RWPE1 (cell line): ENCODE measurements at places on chromosomes 6 and 20.

DNA sequence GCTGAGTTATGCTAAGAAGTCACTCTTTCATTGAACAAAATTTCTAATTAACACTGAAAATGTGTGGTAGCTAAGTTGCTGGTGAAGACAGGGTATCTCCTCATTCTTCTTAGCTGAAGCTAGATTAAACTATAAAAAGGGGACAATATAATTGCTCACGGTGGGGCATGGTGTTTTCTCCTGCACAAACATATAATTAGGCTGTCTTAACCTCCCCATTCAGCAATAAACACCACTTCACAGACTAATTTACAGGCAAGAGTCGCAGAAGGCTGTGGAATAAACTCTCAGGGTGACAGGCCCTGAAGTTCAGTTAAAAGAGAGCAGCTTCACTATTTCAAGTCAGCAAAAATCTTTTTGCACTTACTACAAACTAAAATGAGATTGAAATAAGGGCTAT, 338.9 kb upstream of the NT5E start:
- DNase-seq = no peak

GRCh38 chr6:165055231-165055630, 254.2 kb downstream of the C6orf118 start:
- DNase-seq = peak; percentile 34

DNA sequence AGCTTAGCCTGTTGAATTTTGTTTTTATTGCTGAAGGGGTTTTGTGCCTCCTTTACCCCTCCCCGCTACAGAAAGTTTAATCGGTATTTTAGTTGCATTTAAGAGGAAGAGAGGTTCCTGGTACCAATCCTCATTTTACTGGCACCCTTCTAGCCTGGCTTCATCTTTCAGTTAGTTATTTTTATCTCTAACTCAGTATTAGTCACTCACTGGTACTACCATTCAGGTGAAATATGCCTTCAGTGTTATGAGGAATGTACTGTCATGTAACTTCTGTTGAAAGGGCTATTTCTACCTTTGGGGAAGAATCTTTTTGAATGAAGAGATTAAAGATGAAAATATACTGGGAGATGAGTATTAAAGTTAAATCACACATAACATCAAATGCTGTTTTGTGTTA, 211.8 kb downstream of the CDKAL1 start:
- peak; percentile 15 for DNase-seq

GRCh38 chr20:10618611-10619245, 55.1 kb downstream of the JAG1 start:
- no peak for DNase-seq

GRCh38 chr20:58719971-58720371, 27.4 kb downstream of the NPEPL1 start:
- DNase-seq = no peak

GRCh38 chr6:13689511-13690256, 22.0 kb downstream of the RANBP9 start:
- DNase-seq = no peak

DNA sequence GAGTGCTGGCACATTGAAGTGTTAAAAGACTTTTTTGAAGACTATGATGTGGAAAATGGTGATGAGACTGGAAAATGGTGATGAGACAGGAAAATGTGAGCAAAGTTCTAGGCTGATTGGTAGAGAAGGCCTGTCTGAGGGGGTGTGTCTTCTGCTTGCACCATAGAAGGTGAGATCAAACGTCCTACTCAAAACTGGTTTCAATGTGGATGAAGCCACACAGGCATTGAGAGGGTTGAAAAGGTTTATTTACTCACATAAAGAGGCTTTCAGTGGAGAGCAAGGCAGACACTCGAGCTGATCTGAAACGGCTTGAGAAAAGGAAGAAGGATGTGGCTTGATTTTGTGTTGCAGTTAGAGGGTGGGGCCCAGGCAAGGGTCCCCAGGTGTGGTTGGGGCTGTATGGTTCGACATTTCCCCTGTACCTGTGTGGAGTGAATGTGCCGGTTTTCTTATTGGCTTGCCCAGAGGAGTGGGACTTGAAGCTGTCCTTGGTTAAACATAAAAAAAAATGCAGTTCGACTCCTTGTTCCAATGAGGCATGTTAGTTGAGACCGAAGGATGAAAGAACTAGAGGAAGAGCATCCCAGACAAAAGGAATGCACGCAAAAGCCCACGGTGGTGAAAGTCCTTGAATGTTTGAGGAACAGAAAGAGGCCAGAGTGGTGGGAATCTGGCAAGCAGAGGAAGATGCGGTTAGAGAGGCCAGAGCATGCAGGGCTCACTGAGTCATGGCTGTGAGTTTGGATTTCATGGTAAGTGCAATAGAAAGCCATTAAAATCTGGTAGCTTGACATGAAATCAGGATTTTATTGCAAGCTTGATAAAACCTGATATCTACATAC, 172.3 kb downstream of the EPM2A start:
- DNase-seq = no peak

GRCh38 chr6:136646377-136646776, 96.2 kb upstream of the MAP7 start:
- no peak for DNase-seq

DNA sequence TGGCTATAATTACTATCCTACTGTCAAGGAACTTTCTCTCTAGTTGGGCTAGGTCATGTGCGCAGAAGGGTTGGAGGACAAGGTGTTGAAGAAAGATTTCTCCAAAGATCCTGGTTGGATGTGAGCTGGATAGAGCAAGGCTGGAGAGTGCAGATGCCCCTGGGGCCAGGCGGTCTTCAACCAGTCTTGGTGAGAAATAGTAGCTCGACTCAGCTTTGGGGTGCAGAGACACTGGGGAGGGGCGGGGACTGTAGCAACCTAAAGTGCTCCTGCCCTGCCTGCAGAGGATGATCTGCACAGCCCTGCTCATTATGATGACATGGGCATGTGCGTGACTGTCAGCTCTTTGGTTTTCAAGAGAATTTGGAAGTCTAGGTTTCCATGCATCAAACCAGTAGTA, 35.9 kb downstream of the PHACTR3 start:
- DNase-seq = no peak

- no peak for DNase-seq
These were observed 3.8 kb downstream of the MTCL3 start for GRCh38 chr6:127515234-127515793.

DNA sequence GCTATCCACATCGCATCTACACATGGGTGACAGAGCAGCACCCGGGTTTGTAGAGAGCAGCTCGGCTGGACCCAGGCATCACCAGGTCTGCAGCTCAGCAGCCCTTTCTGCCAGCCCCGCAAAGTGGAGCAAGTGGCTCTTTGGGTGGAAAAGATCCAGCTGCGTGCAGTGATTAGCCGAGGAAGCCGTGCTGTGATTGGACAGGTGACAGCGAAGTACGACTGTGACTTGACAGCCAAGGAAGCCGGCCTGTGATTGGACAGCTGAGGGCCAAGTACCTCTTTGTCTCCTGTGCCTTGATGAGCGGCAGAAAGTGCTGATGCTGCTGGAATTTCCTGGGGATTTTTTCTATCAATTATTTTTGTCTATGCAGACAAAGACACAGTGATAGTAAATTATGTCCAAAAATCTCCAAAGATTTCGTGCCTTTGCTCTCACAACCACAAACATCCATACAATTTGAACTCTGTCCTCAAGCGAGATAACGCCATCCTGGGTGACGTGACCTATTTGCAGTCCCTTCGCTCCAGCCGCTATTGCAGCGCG, 62.3 kb upstream of the GPR31 start:
- no peak for DNase-seq

GRCh38 chr6:41545247-41545702, 906 bp upstream of the FOXP4 start:
- DNase-seq = no peak

- DNase-seq = no peak
These were observed 112.8 kb downstream of the NFATC2 start for GRCh38 chr20:51429696-51430095.

GRCh38 chr20:57748601-57749130, 38.9 kb upstream of the PMEPA1 start:
- peak; percentile 97 for DNase-seq

DNA sequence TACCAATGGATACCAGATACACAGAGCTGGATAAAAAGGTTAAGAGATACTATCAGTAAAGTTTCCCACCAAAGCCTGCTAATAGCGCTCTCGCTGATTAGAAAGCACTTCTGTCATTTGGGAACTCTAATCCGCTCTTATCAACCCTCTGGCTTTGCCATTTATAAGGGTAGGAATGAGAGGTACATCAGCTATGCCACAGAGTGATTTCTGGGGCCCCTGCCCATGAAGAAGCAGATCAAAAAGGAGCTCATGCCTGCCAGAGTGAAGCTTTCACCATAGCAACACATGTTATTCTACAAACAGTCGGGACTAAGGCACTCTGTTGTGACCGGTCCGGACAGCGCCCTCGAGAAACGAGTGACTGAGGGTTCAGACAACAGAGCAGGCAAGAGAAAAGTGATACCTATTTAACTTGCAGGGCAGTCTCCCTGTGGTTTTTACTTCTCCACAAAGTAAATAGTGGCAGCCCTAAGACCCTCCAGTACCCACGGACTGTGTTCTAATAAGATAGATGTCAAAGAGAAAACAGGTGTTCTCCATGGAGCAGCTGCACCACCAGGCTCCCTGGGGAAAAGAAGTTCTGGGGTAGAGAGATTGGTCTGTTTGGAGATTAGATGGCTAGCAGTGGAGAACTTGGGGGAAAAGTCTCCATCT, 5.6 kb downstream of the TRAM2 start:
- DNase-seq = no peak

DNA sequence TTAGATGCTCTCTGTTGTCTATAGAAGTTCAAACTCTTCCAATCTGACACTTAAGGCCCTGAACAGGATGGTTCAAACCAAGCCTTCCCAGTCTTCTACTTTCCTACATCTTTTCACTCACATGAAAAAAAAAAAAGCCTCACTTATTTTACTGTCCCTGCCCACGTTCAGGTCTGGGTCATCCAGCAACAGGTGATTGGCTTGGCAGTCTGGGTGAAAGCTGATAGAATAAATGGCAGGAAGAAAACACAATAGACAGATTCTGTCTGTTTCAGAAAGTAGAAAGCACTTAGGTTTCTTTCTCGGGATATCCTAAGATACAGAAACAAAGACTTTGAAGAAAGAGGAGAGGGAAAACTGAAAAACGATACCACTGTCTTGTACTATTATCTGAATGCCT, 61.8 kb upstream of the HSF2 start:
- DNase-seq = no peak

DNA sequence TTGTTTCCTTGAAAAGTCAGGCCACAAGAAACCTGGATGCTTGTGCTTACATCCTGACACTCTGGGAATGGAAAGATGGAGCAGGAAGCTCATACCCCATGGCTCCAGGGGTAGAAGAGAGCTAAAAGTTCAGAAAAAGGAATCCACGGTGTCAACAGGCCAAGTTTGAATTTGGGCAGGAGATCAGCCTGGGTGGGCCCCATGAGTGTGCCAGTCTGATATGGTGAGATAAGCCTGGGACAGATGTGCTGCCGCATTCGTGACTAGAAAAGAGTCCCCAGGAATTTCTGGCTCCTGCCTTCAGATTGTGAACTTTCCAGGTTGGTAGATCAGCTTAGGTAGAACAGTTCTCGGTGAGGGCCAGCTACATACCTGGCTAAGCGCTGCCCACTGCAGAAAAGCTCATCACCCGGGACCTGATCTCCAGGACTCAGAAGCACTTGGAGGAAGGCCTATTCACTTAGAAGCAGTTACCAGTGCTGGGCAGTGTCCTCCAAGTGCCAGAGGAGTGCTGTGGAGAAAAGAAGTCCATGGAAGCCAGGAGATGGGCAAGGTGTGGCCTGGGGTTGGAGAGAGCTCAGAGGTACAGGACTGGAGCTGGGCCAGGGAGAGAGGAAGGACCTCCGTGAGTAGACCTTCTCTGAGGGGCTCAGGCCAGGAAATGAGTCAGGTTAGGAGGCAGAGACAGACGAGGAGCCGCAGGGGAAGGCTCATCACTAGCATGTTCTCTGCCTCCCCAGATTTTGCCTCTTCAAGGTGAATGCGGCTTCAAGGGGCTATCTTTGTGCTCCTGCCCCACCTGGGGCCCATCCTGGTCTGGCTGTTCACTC, at the start of gene TSPO2:
TSPO2 (plus strand) TSS at position 242 of the 830 bp plus-strand sequence; CDS start at position 761, 519 bp downstream.
- no peak for DNase-seq

GRCh38 chr6:119749335-119749734, 399.8 kb upstream of the MAN1A1 start:
- DNase-seq = no peak

GRCh38 chr6:32178547-32179440, 589 bp downstream of the RNF5 start:
- peak; percentile 17 for DNase-seq

- no peak for DNase-seq
These were observed 235.4 kb downstream of the CDH4 start for GRCh38 chr20:61487346-61487996.

- peak; percentile 30 for DNase-seq
These were observed 369.0 kb downstream of the SYNE1 start for GRCh38 chr6:152267967-152268845.

DNA sequence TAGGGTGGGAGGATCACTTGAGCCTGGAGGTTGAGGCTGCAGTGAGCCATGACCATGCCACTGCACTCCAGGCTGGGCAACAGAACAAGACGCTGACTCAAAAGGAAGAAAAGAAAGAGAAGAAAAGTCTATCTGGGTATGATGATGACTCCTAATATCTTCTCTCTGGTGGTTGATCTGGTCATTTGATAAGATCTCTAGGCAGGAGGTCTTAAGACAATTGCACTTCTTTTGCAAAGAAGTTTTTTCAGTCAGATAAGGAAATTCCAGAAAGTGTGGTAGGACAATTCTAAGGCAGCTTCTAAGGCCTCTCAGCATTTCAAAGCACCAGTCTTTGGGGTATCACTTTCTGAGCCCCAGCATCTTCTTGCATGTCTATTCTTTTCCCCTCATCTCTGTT, 7.7 kb upstream of the AIF1 start:
- no peak for DNase-seq

GRCh38 chr20:57844626-57845596, 135.1 kb upstream of the PMEPA1 start:
- DNase-seq = no peak

DNA sequence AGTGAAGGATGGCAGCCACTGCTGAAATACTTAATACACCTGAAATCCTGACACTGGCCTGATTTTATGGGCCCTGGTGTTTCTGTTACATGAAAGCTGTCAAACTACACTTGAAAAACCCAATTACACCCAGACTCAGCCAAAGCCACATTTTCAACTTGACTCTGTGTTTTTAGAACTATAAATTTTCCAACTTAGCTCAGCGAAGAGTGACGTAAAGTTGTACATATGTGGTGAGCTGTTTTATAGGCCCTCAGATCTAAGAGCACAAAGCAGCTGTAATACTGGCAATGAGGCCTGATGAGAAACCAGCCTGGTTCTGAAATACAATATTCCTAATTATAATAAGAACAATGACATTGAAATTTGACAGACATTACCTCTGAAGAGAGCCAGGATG, 18.6 kb downstream of the SCML4 start:
- no peak for DNase-seq

DNA sequence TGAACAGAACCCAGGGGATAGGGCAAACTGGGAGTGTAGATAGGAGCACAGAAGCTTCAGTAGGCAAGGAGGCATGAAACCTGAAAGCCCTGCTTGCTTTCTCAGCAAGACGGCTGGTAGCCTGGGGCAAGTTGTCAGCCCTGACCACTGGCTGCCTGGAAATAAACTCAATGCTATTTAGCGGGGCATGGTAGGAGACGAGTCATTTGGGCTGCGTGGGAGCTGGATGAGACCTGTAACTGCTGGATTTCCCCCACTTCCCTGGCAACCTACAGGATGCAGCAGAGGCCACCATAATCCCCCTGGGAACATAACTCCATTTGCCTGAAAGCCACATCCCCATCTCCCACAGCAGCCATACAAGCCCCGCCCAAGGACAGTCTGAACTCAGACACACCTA, 332.6 kb upstream of the TBX18 start:
- DNase-seq = no peak

- DNase-seq = no peak
These were observed 20.3 kb downstream of the DAAM2 start for GRCh38 chr6:39812496-39812852.

GRCh38 chr6:13368731-13369115, 40.4 kb upstream of the TBC1D7 start:
- peak; percentile 62 for DNase-seq
